ENCODE measurements at places on chromosomes 1 and 21. TPM values are rescaled to one million over a fixed set of nuclear protein-coding genes. Genes with fewer than 3 reads are reported as not detected.

- DNase-seq = no peak
Observed at GRCh38 chr1:150309758-150310508, 11.4 kb upstream of the PRPF3 start.

- no peak for DNase-seq
Observed at GRCh38 chr1:246317332-246318035, 189.6 kb downstream of the SMYD3 start.

The RPE65 gene
- 0.17 TPM for polyA plus RNA-seq

The CCDC185 gene
- polyA plus RNA-seq = not detected

The CASZ1 gene
- polyA plus RNA-seq = 18.4 TPM

- no peak for DNase-seq
Observed at GRCh38 chr1:147516157-147516917, 25.0 kb upstream of the BCL9 start.

GRCh38 chr1:108016451-108016920, 51.5 kb upstream of the VAV3 start:
- no peak for DNase-seq

DNA sequence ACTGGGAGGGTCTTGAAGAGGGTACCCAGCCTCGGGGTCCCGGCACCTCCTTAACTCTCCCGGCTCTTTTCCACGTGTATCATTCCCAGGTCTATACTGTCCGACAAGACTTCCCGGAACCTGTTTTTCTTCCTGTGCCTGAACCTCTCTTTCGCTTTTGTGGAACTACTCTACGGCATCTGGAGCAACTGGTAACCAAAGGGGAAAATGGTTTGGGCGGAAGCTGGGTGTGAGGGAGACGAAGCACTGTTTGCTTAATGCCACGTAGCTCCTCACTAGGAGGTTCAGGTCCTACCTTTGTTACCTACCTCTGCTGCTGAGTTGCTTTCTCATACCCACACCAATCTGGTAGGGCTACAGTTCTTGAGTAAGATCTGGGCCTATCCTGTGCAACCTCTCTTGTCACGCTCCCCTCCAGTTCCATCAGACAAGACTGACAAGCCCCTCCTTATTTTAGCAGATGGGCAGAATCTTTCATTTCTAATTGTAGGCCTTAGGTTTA, 642 bp downstream of the SLC30A7 start:
- DNase-seq = no peak

- no peak for DNase-seq
Observed at GRCh38 chr21:32282992-32283391, 4.1 kb upstream of the MIS18A start.

GRCh38 chr1:110677526-110677925, 2.8 kb upstream of the KCNA3 start:
- no peak for DNase-seq

The OXCT2 gene
- polyA plus RNA-seq = 0.22 TPM

GRCh38 chr21:26835714-26836265, 9.4 kb downstream of the ADAMTS1 start:
- no peak for DNase-seq

DNA sequence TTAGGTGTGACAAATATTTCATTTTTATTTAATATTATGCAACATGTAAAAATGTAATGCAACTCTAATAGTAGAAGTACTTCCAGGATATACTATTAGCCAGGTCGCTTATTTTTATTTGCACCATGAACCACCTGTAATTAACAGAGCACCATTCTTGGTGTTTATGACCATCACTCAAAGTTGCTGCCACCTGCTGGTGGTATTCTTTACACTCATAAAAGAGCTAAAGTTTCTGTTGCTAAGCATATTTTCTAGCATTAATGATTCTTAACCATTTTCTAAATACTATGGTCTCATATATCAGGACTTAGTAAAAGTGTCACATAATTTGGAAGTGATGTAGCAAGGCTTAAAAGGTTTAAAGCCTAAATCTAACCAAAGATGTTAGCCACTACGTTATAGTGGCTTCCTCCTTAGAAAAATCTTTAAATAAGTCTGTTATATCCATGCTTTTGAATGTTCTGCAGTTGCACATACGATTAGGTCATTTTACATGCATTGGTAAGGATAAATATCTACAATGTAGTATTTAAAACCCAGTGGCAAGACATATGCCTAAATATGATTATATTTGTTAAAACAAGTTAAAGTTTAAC, 244.5 kb downstream of the NEGR1 start:
- peak; percentile 8 for DNase-seq

GRCh38 chr1:218664385-218665170, 319.4 kb downstream of the TGFB2 start:
- DNase-seq = no peak

DNA sequence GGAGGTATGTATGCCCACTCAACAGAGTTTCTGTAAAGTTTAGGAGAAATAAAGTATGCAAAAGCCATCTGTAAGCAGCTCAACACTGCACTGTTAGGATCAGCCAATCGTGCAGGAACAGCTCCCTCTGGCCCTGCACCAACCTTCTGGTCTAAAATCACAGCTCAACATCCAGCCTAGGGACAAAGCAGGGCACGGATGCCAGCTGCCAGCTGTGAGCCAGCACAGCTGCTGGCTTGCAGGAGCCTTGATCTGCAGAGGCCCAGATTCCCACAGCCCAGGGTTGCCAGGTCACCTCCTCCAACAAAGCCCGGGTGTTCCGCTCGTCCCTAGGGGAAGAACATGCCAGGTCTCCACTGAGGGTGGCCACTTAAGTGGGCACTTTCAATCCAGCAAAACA, 8.6 kb downstream of the ACOT7 start:
- no peak for DNase-seq

GRCh38 chr1:187641463-187641862, 812.7 kb downstream of the PLA2G4A start:
- no peak for DNase-seq

- no peak for DNase-seq
Observed at GRCh38 chr1:202416641-202417040, 68.1 kb downstream of the PPP1R12B start.

GRCh38 chr1:118185084-118185832, at the start of gene SPAG17:
Gene SPAG17, minus strand, starts transcription at chr1:118185228. Its CDS starts 71 bp downstream, at chr1:118185157.
- peak; percentile 80 for DNase-seq

The GPR25 gene
- 0.09 TPM for polyA plus RNA-seq

- peak; percentile 54 for DNase-seq
Observed at GRCh38 chr1:246117066-246117791, 389.9 kb downstream of the SMYD3 start.

- DNase-seq = no peak
Observed at GRCh38 chr1:25011943-25012638, 82.0 kb upstream of the RUNX3 start.

The KCNE2 gene
- polyA plus RNA-seq = 0.82 TPM

DNA sequence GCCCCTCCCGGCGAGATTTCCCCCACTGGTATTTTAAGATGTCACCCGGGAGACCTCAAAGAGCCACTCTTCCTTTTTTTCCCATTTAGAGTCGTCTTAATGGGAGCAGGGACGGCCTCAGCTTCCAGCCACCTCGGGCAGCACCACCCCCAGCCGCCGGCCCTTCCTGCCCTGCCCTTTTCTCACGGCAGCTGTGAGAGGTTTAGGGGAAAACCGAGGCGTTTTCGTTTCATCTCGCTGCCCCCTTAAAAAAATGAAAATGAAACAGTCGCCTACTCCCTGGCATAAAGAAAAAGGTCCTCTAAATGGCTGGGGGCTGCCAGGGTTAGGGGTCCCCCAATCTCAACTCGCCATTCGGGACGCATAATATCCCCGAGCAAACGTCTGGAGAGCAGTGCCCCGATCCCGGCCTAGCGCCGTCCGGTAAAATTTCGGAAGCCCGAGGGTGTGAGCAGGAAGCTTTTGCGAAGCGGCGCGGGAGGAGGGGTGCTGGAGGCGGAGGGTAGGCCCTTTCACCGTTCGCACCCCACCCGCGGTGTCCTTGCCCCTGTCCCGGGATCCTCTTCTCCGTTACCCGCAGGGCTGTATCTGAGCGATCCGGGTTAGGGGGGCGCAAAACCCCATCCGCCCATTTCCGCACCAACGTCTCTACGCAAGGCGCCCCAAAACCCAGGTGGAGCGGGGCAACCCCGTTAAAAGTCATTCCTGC, 1.2 kb downstream of the RUNX3 start:
- no peak for DNase-seq

- DNase-seq = no peak
Observed at GRCh38 chr1:96508233-96508632, 213.4 kb upstream of the PTBP2 start.

DNA sequence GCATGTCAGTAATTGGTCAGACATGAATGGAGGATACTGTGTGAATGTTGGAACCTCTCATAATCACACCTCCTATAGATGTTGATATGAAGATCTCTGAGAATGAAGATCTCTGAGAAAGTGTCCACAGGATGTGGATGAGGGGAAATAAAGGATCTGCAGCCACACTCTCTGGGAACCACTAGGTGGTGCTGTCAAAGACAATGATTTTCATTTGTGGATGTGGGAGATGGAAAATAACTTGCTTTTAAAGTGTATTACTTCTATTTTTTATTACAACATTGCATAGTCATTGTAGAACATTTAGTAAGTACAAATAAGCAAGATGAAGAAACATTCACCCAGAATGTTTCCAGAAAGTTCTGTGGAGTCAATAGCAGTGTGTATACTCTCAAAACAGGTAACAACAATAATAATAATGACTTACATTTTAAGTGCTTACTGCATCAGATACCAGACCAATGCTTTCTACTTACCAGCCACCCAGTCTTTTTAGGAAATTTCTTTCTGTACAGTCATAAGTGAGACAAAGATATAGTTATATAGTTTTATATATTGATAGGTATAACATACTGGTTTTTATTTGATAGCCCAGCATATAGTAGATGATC, 128.2 kb downstream of the ATG4C start:
- no peak for DNase-seq

GRCh38 chr1:47592296-47593012, 154.6 kb downstream of the FOXD2 start:
- no peak for DNase-seq

GRCh38 chr1:210232511-210233215, at the start of gene SERTAD4:
Gene SERTAD4, plus strand, starts transcription at chr1:210232796. Its CDS starts 5,165 bp downstream, at chr1:210237961.
- DNase-seq = no peak

DNA sequence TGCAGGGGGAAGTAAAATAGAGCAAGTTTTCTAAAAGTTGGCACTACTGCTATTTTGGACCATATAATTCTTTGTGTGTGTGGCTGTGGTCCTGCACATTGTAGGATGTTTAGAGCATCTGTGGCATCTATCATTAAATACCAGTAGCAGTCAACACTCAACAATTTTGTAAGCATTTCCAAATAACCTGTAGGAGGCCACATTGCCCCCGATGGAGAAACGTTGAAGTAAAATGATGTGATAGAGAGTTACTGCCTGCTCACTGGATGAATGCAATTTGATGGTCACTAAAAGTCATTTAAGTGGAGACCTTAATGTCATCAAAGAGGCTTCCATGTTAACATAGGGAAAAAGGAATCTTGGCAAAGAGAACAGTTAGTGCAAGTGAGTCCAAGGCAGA, 560.8 kb downstream of the NEGR1 start:
- no peak for DNase-seq

The CELA2B gene
- polyA plus RNA-seq = 0.61 TPM

GRCh38 chr1:166956057-166956850, 19.1 kb downstream of the ILDR2 start:
- no peak for DNase-seq

The AGBL4 gene
- polyA plus RNA-seq = 1.2 TPM

The KCNJ9 gene
- polyA plus RNA-seq = 0.05 TPM

The ENO1 gene
- 994 TPM for polyA plus RNA-seq

- no peak for DNase-seq
Observed at GRCh38 chr1:209655411-209656231, 3.4 kb upstream of the LAMB3 start.

The HSD3B1 gene
- polyA plus RNA-seq = 0.40 TPM

DNA sequence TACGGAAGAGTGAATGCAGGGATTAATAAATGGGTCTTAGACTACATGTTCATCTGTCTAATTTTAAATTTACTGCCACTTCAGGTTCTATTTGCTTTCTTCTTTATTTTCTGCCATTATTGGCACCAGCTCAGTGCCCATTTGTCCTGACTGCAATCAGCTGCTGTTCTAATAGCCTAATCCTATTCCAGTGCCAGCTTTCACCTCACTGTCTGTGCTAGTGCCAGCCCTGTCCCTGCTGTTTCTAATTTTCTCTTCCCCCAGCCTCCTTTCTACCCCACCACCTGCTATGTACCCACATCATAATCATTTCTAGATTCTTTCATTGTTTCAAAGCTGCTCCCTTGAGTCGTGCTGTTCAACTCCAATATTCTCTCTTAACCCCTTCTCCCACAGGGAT, 86.4 kb downstream of the KCNK1 start:
- DNase-seq = no peak

DNA sequence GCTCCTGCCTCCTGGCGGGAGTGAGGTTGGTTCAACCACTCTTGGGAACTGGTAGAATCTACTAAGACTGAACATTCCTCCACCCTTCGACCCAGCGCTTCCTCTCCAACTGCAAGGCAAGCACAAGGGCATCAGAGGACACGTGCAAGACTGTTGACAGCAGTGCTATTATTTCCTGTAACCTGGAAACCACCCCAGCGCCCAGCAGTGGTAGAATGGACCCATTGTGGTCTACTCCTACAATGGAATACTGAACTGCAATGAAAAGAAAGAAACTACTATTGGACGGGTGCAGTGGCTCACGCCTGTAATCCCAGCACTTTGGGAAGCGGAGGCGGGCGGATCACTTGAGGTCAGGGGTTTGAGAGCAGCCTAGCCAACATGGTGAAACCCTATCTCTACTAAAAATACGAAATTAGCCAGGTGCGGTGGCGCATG, 33.0 kb upstream of the TARDBP start:
- DNase-seq = no peak

DNA sequence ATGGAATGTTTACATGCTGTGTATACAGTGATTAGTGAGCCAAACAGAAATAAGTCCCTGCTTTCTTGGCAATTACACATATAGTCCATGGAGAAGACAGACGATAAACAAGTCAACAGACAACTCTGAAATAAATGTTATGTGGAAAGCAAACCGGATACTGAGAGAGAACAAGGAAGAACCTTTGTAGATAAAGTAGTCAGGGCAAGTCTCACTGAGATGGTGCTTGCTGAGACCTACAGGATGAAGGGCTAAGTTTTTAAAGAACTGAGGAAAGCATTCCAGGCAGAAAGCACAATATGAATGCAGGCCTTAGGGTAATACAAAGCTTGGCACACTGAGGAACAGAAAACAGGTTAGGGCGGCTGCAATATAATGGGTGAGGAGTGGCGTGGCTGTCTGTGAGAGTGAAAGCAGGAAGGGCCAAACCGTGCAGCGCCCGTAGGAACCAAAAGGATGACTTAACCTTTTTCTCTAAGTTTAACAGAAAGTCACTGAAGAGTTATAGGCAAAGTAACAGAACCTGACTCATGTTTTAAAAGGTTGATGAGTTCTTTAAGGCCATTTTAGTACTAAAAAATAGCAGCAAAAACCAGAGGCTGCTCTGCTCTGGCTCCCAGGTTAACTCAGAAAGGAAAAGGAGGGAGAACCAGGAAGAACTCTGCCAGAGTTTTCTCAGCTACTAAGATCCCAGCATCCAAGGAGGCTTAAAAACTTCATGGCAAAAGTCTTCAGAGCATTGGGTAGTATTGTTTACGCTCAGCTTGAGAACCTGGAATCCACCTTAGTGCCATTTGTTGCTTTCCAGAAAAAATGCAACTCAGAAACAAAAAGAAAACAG, 8.7 kb upstream of the TTF2 start:
- no peak for DNase-seq

The FAM151A gene
- polyA plus RNA-seq = 38.1 TPM

The GSTM5 gene
- 42.5 TPM for polyA plus RNA-seq

GRCh38 chr1:17539118-17539476, 401 bp upstream of the ARHGEF10L start:
- DNase-seq = no peak

The IFI44 gene
- 10.6 TPM for polyA plus RNA-seq

The MYOG gene
- 0.30 TPM for polyA plus RNA-seq
